ENCODE measurements at places on chromosomes 3 and 15.

- no peak for DNase-seq
Observed at GRCh38 chr3:43030162-43030935, 51.2 kb downstream of the GASK1A start.

GRCh38 chr3:106380232-106380631 is 511.4 kb upstream of the CBLB start:
- DNase-seq, result no peak

DNA sequence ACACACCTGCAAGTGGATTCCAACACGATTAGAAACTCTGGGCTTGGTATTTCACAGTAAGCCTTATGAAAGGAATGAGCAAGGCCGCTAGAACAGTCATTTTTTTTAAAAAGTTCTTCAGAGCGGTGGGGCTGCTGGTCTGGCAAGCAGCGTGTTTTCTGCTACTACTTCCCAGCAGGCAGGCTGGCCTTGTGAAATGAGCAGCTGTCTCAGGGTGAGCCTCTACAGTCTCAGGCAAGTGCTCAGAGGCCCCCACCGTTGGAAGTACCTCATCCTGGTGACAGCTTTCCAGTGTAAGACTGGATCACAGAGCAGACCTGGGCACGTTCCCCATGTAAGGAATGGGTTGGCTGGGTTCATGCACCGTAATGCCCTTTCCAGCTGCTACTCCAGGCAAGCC is 119.2 kb downstream of the LRIG1 start:
- DNase-seq, result no peak

- no peak for DNase-seq
Observed at GRCh38 chr3:33729993-33730392, 11.9 kb upstream of the CLASP2 start.

DNA sequence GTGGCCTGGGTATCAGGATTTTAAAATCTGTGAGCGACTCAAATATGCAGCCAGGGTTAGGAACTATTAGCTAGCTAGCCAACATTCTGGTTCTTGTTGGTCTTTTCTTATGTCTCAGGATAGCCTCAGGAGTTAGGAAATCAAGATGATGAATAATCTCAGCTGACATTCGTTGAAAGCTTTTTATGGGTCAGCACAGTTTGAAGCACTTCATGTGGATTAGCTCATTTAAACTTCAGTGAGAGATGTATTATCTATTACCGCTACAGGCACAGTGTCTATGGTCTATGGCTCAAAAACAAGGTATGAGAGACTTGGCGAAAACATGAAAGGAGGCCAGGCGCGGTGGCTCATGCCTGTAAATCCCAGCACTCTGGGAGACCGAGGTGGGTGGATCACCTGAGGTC is 187.5 kb upstream of the THRB start:
- no peak for DNase-seq

DNA sequence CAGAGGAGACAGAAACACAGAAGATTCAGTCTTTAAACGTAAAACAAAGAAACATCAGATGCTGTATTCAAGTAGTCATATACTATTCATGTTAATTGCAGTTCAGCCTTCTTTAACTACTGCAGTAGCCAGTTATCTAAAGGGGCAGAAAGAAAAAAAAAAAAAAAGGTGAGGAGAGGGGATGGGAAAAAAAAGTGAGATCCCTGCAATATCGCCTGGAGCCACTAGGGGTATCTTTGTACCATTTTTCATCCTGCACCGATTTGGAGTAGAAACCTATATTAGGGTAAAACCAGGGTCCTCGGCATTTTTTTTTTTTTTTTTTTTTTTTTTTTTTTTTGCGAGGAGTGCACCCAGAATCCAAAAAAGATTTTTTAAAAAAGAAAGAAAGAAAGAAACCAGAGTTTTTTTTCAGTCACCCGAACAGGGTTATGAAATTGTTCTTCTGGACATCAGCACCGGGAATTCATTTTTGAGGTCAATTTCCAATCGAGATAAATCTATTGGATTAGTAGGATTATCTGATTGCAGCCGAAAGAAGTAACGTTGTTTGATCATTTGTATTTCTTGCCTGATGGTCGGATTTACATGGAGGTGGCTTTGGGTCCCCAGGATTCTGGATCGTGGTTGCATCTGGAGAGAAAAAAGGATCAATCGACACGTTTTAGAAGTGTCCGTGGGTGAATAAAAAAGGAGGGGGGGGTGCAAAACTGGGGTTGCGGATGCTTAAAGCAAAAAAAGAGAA is 186.7 kb downstream of the NLGN1 start:
- DNase-seq, result peak; percentile 75

DNA sequence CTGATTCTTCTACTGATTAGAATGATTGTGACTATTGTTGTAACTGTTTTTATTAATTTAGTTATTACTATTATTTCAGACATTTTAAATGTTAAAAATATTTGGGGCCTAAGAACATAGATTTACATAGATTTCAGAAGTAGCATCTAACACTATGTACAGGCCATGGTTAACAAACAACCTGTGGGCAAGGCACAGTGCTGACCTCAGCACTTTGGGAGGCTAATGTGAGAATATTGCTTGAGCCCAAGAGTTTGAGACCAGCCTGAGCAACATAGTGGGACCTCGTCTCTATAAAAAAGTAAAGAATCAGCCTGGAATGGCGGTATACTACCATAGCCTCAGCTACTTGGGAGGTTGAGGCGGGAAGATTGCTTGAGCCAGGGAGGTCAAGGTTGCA is 69.1 kb upstream of the CNTN4 start:
- DNase-seq, result no peak

GRCh38 chr3:15403965-15404364 is 23.4 kb downstream of the METTL6 start:
- no peak for DNase-seq

DNA sequence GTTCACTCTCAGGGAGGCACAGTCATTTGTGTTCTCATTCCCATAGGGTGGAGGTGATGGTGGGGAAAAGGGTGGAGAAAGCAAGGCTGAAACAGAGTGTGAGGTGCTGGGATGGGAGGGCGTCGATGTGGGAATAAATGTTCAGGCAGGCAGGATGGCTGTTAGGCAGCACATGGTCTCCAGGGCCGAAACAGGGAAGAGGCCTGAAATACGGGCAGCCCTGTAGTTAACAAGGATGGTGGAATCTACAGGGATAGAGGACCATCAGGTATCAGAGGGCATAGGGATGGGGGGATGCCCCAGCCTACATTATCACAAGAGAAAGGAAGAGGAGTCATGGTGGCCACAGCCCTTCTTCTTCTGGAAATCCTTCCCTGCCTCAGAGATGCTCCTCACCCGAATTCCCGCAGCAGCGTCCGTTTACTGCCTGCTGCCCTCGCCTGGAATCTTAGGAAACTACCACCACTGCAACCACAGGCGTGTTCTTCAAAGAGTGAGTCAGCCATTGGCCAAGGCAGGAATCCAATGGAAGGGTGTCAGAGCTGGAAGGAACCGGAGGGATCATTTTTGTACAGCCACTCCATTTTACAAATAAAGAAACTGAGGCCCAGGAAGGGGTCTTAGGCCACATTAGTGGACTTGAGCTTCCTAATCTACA is 49.7 kb upstream of the POMGNT2 start:
- DNase-seq, result no peak

GRCh38 chr3:107683447-107683846 is 160.7 kb downstream of the BBX start:
- DNase-seq, result no peak

DNA sequence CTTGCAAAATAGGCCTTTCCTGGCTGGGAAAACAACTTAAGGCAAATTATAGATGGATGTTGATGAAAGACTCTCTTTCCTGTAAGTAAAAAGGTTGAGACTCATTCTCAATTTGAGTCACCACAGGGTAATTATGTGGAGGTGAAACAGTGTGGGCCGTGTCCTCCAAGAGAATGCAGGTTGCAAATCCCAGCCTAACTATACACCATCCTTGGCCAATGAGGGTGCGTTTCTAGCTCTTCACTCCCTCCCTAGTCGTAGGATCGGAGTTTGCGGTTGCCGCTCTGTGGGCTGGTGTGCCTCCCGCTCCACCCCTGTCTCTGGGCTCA is 259.9 kb downstream of the PLCL2 start:
- no peak for DNase-seq

GRCh38 chr15:56653107-56653506 is 80.2 kb downstream of the ZNF280D start:
- no peak for DNase-seq

- DNase-seq, result no peak
Observed at GRCh38 chr15:93997071-93997658, 234.2 kb upstream of the MCTP2 start.

DNA sequence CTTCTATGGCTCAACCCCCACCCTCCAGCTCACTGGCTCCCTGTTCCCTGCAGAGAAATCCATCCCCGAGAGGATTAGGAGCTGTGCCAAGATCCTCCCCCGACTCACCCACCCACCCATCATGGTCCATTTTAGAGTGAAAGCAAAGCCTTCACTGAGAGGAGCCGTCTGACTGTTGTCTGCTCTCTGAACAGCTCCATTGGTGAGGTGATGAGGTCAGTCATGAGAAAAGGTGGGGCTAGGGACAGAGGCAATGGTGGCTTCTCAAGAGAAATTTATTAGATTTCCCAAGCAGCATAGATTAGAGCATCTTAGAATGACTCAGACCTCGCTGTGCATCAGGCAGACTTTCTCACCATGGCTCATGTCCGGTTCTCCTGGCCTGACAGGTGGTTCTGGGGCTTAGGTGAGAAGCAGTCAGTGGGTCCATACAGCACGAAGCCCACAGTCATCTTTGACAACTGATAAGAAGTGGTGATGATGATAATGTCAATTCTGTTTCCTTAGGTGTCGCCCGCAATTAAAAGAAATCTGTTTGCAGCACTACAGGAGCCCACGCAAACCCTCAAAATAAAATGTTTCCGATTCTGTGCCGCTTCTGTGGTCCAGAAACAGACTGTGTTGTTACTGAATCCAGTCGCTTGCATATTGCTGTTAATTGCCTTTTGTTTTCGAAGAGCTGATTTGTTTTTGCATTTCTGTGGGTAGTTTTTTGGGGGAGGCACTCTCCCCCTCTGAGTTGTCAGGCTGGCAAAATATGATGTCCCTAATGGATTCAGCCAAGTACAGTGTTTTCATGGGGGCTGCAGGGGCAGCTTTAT is 24.8 kb upstream of the RHO start:
- DNase-seq, result peak; percentile 91

GRCh38 chr3:132417695-132418411 is 551 bp downstream of the DNAJC13 start:
- peak; percentile 68 for DNase-seq

DNA sequence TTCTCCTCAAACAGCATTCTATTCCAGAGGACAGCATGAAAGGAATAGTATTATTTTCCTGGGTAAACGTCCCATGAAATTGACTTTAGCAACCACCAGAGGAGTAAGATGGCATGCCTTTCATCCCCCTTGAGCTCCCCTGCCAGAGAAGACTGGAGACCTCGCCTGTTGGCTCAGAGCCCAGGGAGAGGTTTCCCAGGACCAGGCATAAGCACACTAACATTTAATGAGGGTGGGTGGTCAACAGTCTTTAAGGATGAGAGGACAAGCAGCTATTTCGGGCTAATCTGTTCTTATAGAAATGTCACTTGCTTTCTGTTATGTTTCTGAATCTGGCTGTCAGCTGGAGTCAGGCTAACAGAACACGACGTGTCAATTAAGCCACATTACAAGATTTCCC is 390.5 kb downstream of the GABRG3 start:
- DNase-seq, result no peak

DNA sequence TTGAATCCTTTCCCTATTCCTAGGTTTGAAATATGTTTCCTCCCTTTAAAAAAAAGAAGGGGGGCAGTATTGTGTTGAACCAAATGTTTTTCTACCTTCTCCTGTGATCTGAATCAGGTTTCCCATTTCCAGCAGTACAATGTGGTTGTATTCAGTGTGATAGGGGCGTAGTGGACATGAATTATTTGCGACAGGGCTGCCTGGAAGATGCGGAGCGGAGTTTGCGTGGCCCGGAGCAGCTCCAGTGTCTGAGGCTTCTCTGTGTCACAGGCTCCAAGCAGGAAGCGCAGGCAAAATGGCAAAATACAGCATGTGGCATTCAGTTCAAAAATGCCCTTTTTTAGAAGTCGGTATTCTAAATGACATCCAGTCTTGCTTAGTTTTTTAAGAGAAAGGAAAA is 154.4 kb downstream of the PGPEP1L start:
- peak; percentile 83 for DNase-seq

- no peak for DNase-seq
Observed at GRCh38 chr3:127679534-127680145, 6.9 kb downstream of the ABTB1 start.

Data from COR-L47 (cell line).